ENCODE measurements at places on chromosomes 5 and 9.

- no peak for DNase-seq
These were observed 185.6 kb downstream of the DMAC1 start for GRCh38 chr9:7613931-7614330.

DNA sequence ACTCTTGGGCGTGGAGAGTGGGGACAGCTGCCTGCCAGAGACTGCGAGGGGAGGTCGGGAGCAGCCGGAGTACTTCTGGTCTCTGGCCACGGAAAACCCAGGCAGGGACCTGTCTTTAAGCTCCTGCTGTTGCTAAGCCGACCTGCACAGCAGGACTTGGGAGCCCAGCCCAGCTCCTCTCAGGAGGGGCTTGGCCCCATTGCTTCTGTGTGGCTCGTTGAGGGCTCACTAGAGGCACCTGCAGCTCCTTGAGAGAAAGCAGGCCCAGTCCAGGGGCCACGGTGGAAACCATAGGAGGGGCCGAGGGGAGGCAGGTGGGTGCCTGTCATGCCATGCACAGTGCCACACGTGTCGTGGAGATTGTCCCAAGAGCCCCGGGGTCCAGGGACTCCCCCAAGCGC lies 3.3 kb upstream of the LCN2 start:
- no peak for DNase-seq

DNA sequence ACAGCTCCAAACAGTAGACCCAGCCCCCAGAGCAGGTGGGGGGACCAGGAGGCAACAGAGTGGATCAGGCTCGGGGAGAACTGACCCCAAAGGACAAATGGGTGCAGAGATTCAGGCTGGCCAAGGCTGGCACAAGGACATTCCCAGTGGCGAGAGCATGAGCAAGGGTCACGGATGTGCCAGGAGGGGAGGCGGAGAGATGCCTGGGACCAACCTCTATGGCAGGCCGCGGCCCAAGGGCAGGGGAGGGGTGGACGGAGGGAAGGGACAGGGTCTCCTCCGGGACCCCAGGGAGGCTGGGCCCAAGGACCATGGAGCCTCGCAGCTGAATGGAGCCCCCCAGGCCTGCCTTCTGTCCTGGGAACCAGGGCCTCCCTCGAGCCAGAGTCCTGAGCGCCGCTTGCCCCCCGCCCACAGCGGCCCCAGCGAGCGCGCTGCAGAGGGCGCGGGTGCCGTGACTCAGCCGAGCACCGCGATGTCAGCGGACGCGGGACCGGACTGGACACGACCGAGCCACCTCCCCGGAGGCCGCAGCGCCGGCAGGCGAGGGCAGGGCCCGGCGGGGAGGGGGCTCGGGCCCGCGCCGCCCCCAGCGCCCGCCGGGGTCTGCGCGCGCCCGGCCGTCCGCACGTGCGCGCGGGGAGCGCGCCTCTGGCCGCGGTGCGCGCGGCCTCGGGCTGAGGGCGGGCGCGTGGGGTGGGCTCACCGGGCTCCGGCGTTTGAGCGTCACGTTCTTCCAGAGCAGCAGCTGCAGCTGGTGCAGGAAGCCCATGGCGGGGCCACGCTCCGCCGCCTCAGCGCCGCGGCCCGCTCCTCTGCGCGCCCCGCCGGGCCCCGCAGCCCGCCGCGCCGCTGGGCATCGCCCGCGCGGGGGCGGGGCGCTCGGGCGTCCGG lies at the start of gene ABCA2:
Gene ABCA2 (minus strand): TSS at position 869 of the 894 bp plus-strand sequence. CDS start 97 bp downstream, at position 772.
- no peak for DNase-seq

- DNase-seq: no peak
These were observed 1.6 kb upstream of the TNIP1 start for GRCh38 chr5:151082282-151082902.

- no peak for DNase-seq
These were observed 398.0 kb downstream of the ADGRV1 start for GRCh38 chr5:90956511-90957097.

GRCh38 chr5:157828105-157828943 lies 30.6 kb downstream of the CLINT1 start:
- no peak for DNase-seq

GRCh38 chr5:3354606-3355005 lies 241.0 kb upstream of the IRX1 start:
- DNase-seq: no peak

DNA sequence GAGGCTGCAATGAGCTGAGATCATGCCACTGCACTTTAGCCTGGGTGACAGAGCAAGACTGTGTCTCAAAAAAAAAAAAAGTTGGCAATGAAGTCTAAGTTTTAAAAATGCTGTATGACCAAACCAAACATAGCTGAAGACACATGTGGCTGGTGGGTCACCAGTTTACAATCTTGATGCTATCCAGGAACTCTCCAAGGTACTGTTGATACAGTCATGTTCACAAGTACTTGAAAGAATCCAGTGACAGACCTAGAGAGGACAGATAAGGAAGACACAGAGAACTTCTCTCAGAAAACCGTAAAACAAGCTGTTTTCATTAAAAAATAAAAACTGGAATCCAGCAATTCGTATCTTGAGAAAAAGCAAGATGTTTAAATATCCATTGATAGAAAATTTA lies 95.7 kb downstream of the ACTBL2 start:
- no peak for DNase-seq

- no peak for DNase-seq
These were observed 5.7 kb downstream of the NDST1 start for GRCh38 chr5:150513375-150514309.

DNA sequence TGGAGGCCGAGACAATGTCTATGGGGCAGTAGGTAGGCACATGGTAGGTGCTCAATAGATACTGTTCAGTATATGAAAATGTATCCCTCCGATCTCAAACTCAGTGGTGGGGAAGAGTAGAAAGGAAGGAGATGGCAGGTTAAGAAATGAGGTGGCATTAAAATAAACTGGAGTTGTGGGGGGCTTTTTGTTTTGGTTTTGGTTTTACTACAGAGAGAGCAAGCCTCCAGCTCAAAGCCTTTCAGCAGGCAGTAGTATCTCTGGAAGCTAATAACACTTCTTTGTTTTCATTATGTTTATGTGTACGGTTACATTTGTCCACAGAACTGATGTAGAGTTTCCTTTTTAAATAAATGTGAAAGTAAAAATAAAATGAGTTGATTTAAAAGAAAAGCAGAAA lies 8.6 kb downstream of the MFAP3 start:
- DNase-seq: no peak

- DNase-seq: no peak
These were observed 649.9 kb downstream of the IRX1 start for GRCh38 chr5:4245511-4245910.

DNA sequence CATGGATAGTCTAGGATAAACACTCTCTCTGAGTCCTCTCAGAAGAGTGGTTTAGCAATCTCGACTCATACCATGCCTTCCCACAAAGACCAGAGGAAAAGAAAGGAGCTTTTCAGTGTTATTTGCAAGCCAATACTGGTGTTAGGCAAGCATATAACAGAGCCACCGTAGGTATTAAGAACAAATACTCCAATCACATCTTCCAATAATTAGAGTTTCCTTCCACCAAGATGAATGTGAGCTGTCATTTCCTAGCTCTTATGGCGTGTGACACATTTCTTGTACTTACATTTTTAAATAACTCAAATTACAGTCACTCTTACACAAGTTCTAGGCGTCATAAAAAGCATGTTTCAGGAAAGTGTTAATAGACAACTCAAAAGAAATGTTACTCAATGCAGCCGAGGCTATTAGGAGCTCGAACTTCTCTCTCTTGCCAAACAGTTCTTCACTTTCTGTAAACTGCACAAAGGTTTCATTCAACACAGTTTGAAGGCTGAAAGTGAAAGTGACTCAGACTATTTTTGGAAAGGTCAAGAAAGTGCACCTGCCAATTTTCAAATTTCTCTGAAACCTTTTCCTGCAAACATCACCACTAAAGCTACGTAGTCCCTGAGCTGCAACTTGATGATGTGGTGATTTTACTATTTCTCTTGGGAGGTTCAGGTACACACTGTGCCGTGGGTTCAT lies 153.8 kb downstream of the AUH start:
- no peak for DNase-seq

DNA sequence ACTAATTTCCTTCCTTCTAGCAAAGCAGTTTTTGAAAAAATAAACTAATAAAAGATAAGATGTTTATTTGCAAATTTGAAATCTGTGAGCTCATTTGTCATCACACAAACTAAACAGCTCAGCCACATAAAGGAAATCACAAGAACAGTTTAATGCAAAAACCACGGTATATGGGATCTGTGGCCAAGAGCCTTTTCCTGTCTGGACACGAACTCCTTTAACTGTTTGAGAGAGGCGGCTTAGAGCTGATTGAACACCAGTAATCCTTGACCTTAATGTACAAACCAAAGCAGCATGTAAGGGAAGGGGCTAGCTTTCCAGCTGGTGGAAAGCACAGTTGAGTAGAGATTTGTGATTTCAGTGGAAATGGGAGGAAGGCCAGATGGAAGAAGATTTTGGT lies 66.3 kb upstream of the SPINK5 start:
- DNase-seq: no peak

- DNase-seq: no peak
These were observed 93.3 kb upstream of the CDKN2B start for GRCh38 chr9:22102146-22103053.

- DNase-seq: no peak
These were observed 143.8 kb downstream of the HSD17B3 start for GRCh38 chr9:96158147-96158546.

GRCh38 chr5:31909073-31909472 lies 265.0 kb downstream of the GOLPH3 start:
- DNase-seq: no peak

GRCh38 chr5:67149951-67150523 lies 46.6 kb downstream of the CD180 start:
- no peak for DNase-seq

- no peak for DNase-seq
These were observed 194.0 kb upstream of the KLF4 start for GRCh38 chr9:107683566-107683965.

GRCh38 chr5:66840511-66841013 lies 244.4 kb downstream of the MAST4 start:
- DNase-seq: no peak

GRCh38 chr9:121886759-121887485 lies 206.2 kb downstream of the TTLL11 start:
- DNase-seq: no peak

- DNase-seq: no peak
These were observed 176.9 kb downstream of the RAB3C start for GRCh38 chr5:58759745-58760144.
